ENCODE measurements at places on chromosomes 2 and 18.

- DNase-seq = no peak
These were observed 14.3 kb downstream of the HS6ST1 start for GRCh38 chr2:128304330-128304714.

- no peak for DNase-seq
These were observed 18.9 kb upstream of the DAPL1 start for GRCh38 chr2:158776231-158776630.

DNA sequence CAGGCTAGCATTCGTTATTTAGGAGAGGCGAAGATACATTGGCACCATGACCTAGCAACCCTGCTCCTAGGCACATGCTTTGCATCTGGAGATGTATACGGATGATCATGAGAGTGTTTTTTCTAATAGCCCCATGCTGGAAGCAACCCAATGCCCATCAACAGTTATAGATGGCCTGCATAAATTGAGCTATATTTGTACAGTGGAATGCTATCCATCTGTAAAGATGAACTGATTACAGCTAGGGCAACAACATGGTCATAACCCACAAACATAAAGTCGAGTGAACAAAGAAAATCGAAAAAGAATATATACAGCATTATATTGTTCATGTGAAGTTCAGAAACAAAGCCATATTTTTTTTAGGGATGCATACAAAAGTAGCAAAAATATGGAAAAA lies 20.6 kb upstream of the CHRNA1 start:
- DNase-seq = no peak

GRCh38 chr2:235660484-235661082 lies 166.7 kb downstream of the AGAP1 start:
- no peak for DNase-seq

GRCh38 chr2:162475661-162476060 lies 131.7 kb downstream of the GCA start:
- no peak for DNase-seq

DNA sequence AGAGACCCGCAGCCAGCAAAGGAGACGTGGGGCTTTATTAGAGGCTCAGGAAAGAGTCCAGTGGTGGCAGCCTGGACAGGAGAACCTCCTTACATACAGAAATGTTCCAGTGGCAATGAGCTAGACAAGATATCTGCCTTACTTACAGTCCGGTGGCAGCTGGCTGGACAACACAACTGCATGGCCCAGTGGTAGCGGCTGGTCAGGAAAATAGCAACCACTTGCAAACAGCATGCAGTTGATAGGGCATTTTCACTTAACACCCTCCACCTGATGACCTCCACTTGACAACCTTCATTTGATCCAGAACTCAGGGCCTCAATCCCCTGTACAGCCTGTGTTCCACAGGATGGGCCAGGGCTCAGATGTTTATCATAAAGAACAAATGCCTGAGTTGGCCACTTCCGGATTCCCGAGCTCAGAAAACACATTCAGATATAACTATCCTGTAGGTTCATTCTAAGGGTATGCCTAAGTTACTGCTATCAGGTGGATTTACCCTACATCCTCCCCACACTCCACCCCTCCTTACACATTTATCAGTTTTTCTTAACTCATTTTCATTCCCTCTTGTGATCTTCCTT lies 63.3 kb upstream of the ITPRID2 start:
- no peak for DNase-seq

GRCh38 chr18:2704541-2704940 lies 49.0 kb downstream of the SMCHD1 start:
- DNase-seq = no peak

GRCh38 chr2:210267698-210268097 lies 42.5 kb upstream of the ACADL start:
- no peak for DNase-seq

- DNase-seq = no peak
These were observed 1.7 kb downstream of the RTN4 start for GRCh38 chr2:55048508-55049042.

- DNase-seq = no peak
These were observed 301.0 kb upstream of the MGAT5 start for GRCh38 chr2:133952896-133953295.

DNA sequence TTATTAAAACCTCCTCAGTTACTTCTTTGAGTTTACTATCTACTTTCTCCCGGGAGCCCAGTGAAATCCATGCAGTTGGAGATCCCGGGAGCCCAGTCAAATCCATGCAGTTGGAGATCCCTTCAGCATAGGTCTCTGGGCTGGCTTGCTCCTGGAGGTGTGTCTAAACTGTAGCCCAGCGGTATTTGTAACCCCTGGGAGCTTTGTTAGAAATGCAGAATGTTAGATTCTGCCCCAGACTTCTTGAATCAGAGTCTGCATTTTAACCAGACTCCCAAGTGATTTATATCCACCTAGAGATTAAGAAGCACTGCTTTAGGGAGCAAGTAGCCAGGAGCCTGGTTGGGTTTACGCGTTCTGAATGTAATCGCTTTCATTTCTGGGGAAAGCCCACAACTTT lies 54.5 kb downstream of the ARHGAP28 start:
- no peak for DNase-seq

GRCh38 chr2:21939967-21940366 lies 816.2 kb downstream of the TDRD15 start:
- no peak for DNase-seq

DNA sequence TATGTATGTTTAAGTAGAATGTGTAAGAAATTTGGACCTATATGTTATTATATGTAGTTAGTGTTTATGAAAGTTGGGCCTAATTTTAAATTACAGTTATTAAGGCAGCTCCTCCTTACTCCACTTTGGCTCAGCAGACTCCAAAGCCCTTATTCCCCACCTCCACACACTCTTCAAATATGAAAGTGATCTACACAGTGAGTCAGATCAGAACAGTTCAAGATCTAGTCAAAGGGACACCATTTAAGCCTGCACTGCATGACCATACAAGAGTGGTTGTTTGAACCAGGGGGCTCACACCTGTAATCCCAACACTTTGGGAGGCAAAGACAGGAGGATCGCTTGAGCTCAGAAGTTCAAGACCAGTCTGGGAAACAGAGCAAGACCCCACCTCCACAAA lies 21.2 kb upstream of the PMAIP1 start:
- DNase-seq = no peak

DNA sequence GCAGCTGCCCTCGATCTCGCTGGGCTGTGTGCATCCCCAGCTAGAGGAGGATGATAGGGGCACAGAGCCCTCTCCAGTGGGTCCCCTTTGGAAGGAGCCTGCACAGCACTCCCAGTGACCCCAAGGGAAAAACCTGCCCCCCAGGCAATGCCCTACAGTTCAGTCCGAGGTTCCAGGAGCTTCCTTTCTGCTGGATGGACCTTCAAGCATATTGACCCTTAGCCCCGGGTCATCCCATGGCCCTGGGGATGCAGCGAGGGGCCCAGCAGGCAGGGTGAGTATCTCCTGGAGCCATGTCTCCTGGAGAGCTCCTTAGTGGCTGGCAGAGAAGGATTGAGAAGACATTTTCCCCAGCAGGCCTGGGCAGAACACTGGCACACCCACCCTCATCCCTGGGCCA lies 45.4 kb upstream of the CTDP1 start:
- DNase-seq = no peak

DNA sequence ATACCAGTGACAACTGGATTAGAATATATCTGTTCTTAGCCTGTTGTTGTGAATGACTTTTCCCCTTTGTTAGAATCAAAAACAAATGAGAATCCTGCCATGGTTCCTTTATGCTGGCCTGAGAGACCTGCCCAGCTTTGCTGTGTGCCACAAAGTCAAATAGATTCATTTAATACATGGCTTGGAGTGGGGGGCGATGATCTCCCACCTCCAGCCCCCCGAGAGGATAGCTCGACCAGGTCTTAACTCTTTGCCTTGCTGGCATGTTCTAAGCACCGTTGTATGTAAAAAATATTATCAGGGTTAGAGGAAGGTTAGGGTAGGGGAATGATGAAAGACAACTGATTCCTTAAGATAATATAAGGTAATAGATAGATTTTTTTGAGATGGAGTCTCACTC lies 22.2 kb upstream of the DGKD start:
- DNase-seq = no peak

All from stimulated activated CD4-positive, alpha-beta T cell treated with anti-CD3 and anti-CD28 coated beads, TNF-alpha, amount 100 ng/mL, for 24 hours (primary cell).